Nucleus accumbens (tissue), 56 donors: ENCODE measurements at places on chromosomes 2 and 18.

- DNase-seq: no peak
Observed at GRCh38 chr2:134273256-134273983, 19.5 kb downstream of the MGAT5 start.

DNA sequence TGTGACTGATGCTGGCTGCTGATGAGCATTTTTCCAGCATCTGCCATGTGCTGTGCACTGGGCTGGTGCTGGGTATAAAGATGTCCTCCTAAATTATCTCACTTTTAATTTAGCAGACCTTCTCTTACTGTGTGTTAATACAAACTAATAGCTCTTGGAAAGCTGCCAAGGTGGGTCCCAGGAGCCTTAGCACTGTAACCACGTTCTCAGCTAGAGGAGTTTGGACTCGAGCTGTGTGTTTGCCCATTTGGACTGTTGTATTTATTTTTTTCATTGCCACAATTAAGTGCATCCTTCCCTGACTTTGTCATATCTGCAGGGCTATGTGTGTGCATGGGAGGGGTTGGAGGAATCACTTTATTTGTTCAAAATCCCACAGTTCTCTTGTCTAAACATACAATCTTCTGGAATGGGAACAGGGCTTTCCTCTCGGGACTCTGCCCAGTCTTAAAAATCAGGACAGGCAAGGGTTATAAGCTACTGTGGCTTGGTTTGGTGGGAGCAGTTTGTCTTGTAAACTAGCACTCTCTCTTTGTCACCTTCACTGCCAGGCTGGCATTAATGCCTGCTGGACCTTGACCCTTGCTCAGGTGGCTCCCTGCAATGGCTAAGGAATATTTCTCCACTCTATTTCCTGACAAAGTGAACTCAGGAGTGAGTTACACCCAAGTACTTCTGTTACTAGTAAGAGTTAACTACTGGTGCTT, 129.7 kb upstream of the MGAT5 start:
- no peak for DNase-seq

DNA sequence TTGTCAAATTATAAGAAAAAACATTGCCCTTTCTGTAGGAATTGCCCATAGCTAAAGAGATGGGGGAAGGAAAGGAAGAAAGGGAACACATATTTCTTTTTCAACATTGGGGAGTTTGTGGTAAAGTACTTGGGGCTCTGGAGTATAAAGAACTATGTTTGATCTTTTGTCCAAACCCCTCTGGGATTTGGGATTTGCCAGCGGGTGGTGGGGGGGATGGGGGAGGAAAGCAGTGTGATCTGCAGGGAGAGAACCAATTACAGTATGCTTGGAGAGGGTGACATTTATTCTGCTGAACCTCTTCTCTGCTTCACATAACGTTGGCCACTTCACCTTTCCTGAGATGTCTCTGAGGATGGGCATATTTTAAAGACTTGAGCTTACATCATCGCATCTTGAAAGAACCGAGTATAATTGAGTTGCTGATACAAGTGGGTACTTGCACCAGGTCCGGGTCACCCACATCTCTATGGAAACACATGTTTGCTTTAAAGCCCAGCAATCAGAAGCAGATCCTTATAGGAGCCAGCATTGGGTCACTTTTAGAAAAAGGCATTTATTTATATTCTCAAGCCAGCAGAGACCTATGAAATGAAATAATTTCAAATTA, 73.1 kb downstream of the SPATS2L start:
- DNase-seq: no peak

- no peak for DNase-seq
Observed at GRCh38 chr18:54787616-54788015, 40.7 kb upstream of the RAB27B start.

DNA sequence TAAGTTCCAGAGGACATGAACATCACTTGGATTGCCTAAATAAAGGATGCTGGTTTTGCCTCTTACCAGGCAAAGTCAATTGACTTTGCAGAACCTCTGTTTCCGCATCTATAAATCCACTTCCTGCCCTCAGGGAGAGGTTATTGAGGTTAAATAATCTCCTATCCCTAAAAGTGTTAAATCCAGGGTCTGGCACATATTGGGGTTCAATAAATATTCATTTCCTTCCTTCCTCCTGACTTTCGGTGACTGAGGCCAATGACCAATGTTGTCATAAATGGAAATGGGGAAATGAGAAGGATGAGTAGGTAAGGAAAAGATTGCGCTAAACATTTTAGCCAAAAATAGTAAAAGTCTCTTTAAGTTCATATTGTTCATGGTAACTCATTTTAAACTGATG, 16.0 kb downstream of the BCL2 start:
- DNase-seq: no peak

DNA sequence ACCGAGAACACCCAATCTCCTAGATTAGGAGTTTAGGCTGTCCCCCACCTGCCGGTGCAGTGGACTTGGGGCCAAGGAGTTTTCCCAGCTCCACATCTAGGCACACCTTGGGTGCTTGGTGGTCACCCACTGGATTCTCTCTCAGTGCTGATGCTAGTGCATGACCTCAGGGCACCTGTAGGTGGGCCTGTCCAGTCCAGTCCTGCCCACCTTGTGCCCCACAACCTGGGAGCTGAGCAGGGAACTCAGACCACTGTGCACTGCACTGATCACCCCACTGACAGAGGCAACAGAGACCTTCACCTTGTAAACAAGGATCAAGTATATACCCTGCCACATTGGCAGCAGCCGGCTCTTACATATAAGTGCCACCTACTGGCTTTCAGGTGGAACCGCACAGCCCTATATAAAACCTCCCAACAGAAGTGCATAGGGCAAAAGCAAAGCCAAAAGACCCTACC, 12.7 kb upstream of the CDH19 start:
- no peak for DNase-seq
